ENCODE measurements at places on chromosomes 12 and 14.

GRCh38 chr12:111368291-111368787 is 556 bp downstream of the PHETA1 start:
- DNase-seq, result no peak

- DNase-seq, result peak; percentile 44
Observed at GRCh38 chr12:120115692-120116440, 687 bp downstream of the RAB35 start.

DNA sequence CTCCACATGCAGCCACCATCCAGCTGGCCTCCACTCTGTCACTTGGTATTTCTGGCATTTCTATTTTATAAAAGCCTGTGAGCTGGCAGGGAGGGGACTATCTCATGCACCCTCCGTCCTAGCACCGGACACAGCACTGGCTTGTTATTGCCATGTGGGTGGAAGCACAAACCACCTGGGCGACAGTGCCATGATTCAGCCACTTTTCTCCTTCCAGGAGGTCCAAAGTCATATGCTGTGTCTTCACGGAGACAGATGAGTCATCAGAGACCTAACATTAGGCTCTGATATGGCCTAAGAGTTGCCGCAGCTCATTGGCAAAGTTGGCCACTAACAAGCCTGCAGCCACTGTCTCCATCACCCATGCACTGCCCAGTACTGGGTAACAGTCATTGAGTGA is 1123.0 kb downstream of the VRK1 start:
- DNase-seq, result no peak

- no peak for DNase-seq
Observed at GRCh38 chr14:101061411-101062064, 158.0 kb upstream of the RTL1 start.

DNA sequence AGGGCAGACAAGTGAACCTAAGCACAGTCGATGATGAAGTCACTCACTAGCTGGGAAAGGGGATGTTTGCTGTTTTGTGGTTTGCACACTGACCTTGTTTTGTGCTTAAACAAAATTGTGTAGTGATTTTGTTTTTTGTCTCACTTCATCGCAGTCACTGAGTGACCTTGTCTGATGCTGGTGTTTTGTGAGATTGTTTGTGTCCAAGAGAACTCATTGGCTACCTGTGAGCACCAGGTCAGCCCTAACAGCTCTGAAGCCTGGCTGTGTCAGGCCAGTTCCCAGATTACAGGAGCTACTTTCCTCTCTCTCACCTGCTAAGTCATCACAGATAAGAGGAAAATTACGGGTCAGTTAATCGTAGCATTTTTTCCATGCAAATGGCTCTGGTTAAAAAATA is 3.9 kb upstream of the ESYT1 start:
- no peak for DNase-seq

- no peak for DNase-seq
Observed at GRCh38 chr12:68267892-68268396, 14.5 kb upstream of the IL22 start.

DNA sequence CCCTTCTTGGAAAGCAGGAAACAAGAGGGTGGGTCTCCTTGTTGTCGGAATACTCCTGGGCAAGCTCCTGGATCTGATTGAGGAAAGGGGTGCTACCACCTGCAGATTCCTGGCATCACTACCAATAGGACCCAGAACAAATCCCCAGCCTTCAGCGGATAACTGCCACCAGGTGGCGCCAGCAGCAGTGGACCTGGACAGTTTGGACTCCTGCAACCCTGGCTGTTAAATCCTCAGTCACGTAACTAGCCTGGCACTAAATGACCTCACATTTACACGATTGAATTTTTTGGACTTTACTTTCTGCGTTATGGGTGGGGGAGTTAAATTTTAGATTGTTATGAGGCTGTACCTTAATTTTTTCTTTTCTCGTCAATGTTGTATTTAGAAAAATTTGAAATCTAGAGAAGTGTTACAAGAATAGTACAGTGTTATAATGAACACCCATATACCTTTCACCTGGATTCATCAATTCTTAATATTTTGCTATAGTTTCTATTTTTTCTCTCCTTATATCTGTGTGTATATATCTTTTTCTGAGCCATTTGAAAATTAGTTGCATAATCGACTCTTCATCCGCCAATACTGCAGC is 95.6 kb downstream of the GAS2L3 start:
- peak; percentile 43 for DNase-seq

DNA sequence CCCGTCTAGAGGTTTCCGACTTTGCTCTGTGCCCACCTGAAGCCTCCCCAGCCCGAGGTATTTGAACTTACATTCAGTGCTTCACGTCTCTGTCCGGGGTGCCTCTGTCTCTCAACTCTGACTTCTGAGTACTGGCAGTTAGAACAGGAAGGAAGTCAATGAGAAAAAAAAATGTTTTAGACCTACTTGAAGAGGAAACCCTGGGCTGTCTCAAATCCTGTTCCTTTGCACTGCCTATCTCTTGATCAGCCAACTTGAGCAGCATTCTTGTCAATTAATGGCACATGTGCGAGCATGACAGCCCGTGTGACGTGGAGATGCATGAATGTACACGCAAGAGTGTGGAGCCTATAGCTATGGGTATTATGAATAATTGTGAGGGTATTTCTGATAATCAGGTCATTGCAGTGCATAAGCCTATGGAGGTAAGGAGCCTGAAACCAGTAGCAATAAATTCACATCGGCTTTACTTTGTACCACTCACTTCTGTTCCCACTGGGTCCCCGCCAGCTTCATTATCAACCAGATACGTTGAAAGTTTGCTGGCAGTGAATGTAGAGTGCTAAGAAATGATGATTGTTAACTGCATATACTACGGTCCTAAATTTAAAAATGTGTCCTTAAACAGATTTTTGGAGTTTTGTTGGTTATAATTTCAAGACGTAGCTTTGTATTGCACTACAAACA is at the start of gene ARHGDIB:
TSS of gene ARHGDIB (minus strand) at position 136 of the 687 bp plus-strand sequence. CDS start 10,889 bp downstream, outside the sequence.
- DNase-seq, result peak; percentile 70

Data from stimulated activated CD4-positive, alpha-beta T cell treated with anti-CD3 and anti-CD28 coated beads, Interleukin-12 subunit alpha, Interleukin-12 subunit beta, amount 100 ng/mL, for 48 hours (primary cell).